Large intestine (tissue), 12 donors: ENCODE measurements at places on chromosomes 16 and 17.
A peak's percentile ranks its signal among the peaks of the same experiment; 100 is the strongest.

DNA sequence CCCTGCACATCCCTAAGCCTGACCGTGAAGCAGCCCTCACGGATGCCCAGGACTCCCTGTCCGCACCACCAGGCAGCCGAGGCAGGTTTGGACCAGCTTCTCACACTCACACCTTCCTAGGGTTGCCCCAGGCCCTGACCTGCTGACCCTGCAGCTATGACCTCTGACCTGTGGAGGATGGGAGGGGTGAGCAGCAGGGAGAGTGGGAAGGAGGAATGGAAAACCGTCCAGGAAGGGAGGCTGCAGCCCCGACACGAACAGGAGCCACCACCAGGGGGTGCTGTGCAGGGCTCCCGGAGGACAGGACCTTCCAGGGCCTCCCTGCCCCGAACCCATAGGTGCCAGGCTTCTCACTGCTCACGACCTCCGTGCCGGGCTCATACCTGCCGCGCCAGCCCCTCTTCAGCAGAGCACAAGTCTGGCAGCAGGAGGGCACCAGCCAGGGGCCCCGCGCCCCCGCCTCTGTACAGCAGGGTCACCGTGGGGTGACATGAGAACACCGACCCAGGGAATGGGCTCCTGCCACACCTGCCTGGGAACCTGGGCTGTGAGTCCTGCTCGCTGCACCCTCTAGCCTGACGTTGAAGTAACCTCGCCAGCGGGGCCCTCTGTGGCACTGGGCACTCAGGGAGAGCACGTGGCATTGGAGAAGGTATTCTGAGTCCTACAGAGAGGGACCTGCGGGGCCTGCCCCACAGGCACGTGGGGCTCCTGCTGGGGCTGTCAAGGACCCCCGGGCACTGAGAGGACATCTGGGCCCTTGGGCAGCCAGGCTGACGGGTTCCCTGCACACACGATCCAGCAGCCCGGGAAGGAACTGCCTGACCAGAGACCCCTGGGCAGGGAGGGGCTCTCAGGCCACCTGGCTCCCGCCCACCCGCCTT is 37.6 kb downstream of the CTU2 start:
- DNase-seq: peak; percentile 64

- no peak for DNase-seq
Measured at GRCh38 chr17:43790311-43790940, 10.2 kb downstream of the CFAP97D1 start.

- DNase-seq: no peak
Measured at GRCh38 chr16:83220066-83220465, 587.7 kb upstream of the HSBP1 start.

DNA sequence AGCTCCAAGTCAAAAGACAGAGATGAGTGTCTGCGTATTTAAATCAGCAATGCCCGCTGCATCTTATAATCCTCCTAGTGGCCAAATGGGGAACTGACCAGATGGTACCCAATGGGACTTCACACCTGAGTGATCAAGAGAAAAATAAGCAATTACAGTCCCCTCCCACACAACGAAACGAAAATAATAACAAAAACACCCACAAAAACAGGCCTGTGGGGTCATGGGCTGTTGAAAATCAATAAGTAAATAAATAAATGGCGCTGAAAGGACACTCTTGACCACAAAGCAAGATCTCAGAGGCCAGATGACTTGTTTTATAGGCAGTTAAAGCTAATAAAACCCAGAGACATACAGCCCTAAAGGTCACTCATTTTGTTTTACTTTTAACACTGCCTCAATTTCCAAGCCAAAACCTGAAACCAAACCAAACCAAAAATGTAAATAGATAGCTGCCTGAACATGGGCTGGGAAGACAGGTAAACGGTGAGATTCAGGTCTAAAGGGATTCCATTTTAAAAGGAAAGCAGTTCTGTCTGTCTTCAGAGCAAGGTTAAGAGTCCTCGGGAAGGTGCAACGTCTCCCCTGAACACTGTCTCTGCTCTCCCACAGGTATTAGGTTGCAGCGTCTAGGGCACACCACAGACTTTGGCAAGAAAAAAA is 1.3 kb downstream of the ZNF821 start:
- peak; percentile 75 for DNase-seq

GRCh38 chr16:17076092-17076754 is 394.5 kb downstream of the XYLT1 start:
- no peak for DNase-seq

GRCh38 chr16:30637944-30638343 is 12.8 kb upstream of the PRR14 start:
- peak; percentile 28 for DNase-seq

DNA sequence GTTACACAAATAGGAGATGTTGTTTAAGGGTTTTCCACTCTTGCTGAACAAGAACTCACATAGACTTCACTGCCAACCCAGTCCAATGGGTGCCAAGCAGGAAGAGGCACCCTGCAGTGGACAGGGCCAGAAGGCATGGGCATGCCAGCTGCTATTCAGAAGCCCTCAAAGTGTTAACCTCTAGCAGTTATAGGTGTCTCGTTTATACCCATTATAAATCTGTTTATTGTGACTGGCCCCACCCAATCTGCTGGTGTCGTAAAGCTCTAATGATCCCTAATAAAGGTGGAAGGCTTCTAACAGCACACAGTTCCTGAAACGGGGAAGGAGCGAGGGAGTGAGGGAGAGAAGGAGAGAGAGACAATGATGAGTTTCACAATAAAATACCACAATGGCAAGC is 23.9 kb downstream of the HNF1B start:
- peak; percentile 87 for DNase-seq

DNA sequence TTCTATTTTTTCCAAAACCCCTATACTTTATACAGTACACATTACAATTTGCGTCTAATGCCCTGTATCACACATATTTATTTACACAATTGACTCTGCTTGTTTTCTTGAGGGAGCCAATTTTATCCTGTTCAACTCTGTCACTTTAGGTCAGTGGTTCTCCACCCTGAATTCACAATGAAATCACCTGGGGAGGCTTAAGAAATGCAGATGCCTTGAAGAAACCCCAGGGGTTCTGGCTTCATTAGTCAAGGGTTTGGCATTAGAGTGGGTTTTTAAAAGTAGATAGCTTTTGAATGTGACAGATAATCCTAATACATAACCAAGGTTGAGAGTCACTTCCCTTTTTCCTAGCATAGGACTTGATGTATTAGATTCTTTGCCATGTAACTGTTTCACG is 398.6 kb upstream of the ERCC4 start:
- DNase-seq: no peak

GRCh38 chr16:526181-527014 is 1.1 kb upstream of the CAPN15 start:
- DNase-seq: no peak

DNA sequence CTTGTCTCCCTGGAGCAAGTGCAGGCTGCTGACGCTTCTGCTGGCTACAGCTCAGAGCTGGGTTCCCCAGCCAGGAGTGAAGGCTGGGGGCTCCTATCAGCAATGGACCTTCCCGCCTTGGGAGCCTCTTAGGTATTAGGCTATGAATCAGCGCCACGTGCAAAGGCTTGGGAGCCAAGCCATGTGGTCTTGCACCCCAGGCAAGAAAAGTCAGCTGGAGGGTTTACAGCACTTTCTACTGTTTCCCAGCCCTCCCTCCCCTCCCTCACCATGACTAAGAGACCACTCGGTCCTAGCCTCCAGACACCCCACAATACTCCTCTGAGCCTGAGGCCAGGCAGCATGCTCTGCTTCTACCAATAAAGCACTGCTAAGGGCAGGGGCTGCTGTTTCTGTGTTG is 12.3 kb downstream of the EPX start:
- no peak for DNase-seq

- DNase-seq: no peak
Measured at GRCh38 chr17:63282455-63282854, 163.7 kb downstream of the CYB561 start.

DNA sequence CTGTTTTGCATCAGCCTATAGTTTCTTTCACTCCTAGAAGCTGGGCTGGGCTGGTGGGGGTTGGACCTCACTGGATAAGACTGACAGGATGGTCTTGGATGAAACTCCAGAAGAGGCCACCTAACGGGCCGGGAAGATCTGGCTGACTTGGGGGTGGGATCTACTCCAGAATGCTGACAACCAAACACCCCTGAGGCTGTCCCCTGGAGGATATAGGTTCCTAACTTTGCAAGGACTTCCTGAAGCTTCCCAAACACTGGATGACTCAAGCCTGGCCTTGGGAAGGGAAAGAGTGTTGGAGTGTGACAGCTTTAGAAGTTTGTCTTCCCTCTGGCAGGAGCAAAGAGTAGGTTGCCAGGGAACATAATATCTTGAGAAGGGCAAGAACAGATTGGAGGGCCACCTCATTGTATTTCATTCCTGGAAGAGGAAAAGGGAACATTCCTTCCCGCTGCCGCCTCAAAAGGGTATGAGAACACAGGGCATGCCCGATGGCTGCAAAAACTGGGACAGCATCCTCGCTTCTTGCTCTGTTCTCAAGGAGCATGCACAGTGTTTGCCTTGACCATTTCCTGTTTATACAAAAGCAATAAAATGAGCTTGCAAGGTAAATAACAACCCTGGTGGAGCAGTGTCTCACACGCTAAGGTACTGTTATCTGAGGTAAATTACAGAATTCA is 6.8 kb upstream of the CYB5B start:
- no peak for DNase-seq

GRCh38 chr16:67959536-67960329 is 8.7 kb downstream of the SLC12A4 start:
- DNase-seq: no peak
